ENCODE measurements at places on chromosomes 6 and 20.

DNA sequence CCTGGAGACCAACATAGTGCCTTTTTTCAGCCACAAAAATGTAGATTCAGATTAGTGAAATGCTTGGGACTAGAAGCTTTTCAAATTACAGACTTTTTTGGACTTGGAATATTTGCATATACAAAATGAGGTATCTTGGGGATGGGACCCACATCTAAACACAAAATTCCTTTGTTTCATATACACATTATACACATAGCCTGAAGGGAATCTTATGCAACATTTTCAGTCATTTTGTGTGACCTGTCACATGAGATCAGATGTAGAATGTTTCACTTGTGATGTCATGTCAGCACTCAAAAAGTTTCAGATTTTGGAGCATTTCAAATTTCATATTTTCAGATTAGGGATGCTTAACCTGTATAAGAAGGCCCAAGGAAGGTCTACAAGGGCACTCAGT is 44.5 kb upstream of the ALDH8A1 start:
- no peak for DNase-seq

DNA sequence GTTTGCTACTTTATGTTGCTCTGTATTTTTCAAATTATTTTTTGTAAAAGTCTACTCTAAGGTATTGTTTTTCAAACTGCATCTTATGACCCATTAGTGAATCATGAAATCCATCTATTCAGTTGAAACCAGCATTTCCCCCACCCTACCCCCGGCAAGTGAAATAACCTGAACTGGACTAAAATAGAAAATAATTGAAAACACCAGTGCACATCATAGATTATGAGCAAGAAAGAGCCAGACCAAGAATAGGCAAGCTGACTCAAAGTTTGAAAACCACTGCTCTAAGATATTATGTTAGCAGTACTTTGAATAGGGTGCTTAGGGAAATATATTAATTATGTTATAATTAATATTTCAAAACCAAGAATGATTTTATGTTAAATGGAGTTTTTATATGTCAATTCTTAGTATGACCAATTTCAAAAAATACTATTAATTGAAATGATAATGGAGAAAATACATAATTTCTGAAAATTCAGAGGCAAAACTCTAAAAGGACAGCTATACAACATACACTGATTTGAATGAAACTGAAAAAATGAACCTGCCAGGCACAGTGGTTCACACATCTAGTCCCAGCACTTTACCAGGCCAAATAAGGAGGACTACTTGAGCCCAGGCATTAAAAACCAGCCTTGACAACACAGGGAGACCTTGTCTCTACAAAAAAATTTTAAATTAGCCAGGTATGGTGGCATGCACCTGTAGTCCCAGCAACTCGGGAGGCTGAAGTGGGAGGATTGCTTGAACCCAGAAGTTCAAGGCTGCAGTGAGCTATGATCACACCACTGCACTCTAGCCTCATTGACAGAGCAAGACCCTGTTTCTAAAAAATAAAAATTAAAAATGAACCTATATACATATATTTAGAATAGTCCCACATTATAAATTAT is 112.0 kb downstream of the CDK19 start:
- DNase-seq = no peak

DNA sequence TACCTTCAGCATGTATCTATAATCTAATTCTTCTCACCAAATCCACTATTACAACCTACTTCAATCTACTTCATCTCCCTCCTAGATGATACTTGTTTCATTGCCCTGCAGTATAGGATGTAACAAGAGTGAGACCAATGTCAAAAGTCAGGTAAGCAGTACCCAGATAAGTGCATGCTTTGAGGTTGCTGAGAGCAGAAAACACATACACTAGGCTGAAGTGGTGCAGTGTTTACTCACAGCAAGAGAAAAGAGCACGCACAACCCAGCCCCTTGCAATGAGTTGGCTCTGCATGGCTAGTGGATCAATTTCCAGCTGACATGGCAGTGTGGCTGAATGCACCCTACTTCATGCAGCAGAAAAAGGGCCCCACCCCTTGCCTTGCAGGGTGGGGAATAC is 199.9 kb downstream of the EPHA7 start:
- DNase-seq = no peak

DNA sequence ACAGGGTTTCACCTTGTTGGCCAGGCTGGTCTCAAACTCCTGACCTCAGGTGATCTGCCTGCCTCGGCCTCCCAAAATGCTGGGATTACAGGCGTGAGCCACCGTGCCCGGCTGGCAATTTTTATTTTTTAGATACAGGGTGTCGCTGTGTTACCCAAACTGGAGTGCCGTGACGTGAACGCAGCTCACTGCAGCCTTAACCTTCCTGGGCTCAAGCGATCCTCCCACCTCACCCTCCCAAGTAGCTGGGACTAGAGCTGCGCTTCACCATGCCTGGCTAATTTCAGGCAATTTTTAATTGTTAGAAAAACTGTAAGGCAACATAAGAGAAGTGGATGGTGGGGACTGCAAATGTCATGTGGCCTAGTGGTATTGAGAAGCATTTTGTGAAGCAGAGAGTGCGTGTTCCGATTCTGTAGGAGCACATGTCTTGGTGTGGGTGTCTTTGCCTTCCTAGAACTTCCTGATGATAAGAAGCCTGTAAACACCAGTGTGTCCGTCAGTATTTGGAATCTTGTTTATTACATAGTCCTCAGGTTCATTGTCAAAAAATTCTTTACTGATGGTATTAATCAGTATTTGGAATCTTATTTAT is 18.0 kb downstream of the JARID2 start:
- DNase-seq = no peak

DNA sequence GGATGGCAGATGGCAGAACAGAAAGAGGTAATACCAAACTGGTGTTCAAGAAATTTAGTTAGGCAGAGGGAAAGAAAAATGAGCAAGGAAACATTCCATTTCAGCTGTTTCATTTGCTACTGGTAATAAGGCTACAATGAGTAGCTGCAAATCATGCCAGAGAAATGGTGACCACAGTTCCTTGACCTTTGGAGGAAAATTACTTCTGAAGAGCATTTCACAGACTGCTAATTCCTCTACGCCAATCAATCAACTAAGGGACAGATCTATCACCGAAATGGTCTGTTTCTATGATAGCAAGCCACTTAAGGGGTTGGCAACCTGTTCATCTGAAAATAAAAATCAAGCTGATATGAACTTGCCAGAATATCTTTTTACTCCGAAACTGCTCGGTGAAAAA is 119.5 kb downstream of the PTPRK start:
- no peak for DNase-seq

Data from activated T-helper 1 cell treated with Interleukin-2 at 50 U/mL for 16 hours (primary cell).